Stimulated activated CD4-positive, alpha-beta T cell treated with anti-CD3 and anti-CD28 coated beads, Interleukin-1b, Interleukin-23, amount 100 ng/mL, for 24 hours (primary cell): ENCODE measurements at places on chromosomes 7 and 10.

- no peak for DNase-seq
These were observed 129.6 kb upstream of the MKLN1 start for GRCh38 chr7:131197920-131198615.

- no peak for DNase-seq
These were observed 287.1 kb upstream of the CSTF2T start for GRCh38 chr10:51986516-51986915.

- DNase-seq: no peak
These were observed 31.6 kb downstream of the HECW1 start for GRCh38 chr7:43143918-43144589.

GRCh38 chr10:112815269-112816032 is 134.6 kb upstream of the TCF7L2 start:
- no peak for DNase-seq

GRCh38 chr7:83362871-83363550 is 200.3 kb upstream of the PCLO start:
- no peak for DNase-seq

DNA sequence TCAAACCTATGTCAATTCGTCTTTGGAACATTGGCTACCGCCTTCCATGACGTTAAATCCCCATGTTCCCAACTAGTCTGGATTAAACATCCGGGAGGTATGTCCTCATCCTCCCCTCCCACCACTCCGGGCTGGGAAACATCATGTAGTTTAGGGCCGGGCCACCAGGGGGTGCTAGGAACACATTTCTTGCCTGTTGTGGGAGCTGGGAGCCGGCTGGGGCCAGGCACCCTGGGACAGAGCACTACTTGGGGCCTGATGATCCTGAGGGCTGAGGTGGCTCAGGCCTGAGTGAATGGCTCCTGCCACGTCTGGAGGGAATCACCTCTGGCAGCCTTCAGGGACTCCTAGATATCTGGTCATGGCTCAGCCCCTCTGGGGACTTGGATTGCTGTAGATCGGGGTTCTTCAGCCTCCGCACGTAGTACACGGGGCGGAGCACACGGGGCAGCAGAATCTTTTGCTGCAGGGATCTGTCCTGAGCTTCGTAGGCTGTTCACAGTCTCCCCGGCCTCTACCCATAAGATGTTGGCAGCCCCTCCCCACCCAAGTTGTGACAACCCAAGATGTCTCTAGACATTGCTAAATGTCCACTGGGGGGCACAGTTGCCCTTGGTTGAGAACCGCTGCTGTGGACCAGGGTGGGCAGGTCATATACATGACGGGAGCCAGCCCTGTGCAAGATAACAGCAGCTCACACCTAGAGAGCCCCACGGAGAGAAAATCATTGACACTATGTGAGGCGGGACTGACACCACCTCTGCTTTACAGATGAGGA is 141.2 kb upstream of the ZNF716 start:
- DNase-seq: no peak

- DNase-seq: no peak
These were observed 17.9 kb upstream of the ACSM6 start for GRCh38 chr10:95176101-95176500.

- no peak for DNase-seq
These were observed 178.0 kb downstream of the AMPH start for GRCh38 chr7:38453168-38453567.

- DNase-seq: no peak
These were observed 54.0 kb upstream of the PRPS1L1 start for GRCh38 chr7:18081617-18082016.
